ENCODE measurements at places on chromosomes 2 and 18.

- DNase-seq = no peak
Measured at GRCh38 chr2:23269747-23270146, 115.2 kb upstream of the KLHL29 start.

DNA sequence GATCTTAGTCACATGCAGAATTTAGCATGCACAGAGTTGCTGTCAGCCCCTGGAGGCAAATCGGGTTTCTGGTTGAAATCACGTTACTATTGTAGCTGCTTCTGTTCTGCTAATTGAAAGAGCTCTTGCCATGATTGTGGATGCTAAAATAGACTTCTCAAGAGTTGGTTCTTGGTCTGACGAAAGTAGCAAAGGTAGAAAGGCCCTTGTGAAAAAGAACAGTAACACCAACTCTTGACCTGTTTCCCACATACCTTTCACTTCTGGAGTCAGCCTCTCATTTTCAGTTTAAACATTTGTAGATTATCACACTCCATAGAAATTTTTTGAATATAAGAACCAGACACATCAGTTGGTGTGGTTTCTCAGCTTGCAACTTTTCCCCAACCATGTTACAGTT, 110.0 kb upstream of the EPB41L3 start:
- DNase-seq = no peak

DNA sequence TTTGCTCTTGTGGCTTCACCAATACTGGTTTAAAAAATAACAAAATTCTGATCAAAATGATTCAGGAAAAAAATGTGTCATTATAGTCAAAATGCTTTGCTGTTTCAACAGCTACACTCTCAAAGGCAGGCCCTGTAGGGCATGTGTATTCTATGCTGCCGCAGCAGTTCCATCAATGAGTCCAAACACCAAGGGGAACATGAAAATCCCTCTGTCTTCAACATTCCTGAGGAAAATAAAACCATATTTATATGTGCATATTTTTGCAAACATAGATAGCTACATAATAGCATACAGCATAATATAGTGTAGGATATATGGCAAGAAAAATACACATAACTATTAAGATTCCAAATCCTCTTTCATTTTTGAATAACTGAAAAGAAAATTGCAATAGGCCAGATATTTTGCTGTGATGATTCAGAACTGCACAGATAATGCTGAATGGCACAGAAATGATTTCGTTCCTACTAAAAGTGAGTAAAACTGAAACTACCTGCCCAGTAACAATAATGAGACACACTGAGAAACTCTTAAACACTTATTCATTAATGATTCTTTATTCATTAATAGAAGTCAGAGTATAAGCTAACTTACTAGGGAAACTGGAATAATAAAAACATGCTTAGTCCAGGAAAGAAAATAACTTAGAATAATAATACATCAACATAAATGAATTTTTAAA, 343.8 kb downstream of the SUCLG1 start:
- no peak for DNase-seq

GRCh38 chr18:12946549-12947284, 1.1 kb upstream of the SEH1L start:
- peak; percentile 47 for DNase-seq

DNA sequence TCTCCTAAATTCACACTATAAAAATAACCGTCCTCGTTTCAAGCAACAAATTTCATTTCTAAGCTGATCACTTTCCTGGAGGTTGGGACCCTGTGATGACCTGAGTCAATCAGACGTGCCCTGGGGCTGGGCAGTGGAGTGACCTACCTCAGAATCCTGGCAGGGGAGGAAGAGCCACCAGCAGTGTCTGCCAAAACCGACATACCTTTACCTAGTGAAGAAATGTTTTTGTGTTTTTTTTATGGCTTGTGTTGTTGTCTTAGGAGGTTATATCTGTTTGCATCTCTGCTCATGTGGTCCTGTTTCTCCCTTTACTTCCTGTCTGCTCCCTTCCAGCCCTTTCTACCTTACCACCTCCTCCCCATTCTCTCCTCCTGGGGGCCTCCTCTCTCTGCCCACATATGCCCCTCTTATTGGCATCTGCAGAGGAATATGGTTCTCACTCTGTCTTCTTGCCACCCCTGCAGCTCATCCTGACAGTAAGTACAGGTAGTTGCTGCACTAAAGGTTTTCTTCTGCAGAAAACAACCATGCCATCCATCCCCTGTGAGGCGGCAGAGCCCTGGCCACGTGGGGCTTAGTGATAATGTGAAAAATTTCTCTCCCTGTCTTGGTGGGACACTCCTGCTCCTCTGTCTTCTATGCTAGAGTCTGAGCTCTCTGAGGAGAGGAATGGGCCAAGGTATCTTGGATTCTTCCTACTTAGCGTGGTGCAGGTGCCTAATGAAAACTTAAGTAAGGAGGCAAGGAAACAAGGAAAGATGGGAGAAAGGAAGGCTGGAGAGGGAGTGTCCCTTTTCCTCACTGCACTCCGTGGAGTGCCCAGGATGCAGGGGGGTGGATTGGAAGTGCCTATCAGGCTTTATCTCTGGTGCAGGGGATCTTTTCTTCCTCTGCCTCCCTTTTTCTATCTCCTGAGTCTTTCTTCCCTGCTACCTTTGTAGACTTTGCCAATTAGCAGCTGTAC, 15.4 kb downstream of the ACOXL start:
- no peak for DNase-seq

DNA sequence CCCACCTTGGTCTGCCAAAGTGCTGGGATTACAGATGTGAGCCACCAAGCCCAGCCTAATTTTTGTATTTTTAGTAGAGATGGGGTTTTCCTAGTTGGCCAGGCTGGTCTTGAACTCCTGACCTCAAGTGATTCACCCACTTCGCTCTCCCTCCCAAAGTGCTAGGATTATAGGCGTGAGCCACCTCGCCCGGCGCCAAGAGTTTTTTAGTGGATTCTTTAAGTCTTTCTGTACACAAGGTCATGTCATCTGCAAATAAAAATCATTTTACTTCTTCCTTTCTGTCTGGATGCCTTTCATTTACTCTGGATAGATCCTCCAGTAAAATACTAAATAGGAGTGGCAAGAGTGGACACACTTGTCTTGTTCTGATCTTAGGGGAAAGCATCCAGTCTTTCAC, 61.7 kb downstream of the KCMF1 start:
- DNase-seq = no peak

DNA sequence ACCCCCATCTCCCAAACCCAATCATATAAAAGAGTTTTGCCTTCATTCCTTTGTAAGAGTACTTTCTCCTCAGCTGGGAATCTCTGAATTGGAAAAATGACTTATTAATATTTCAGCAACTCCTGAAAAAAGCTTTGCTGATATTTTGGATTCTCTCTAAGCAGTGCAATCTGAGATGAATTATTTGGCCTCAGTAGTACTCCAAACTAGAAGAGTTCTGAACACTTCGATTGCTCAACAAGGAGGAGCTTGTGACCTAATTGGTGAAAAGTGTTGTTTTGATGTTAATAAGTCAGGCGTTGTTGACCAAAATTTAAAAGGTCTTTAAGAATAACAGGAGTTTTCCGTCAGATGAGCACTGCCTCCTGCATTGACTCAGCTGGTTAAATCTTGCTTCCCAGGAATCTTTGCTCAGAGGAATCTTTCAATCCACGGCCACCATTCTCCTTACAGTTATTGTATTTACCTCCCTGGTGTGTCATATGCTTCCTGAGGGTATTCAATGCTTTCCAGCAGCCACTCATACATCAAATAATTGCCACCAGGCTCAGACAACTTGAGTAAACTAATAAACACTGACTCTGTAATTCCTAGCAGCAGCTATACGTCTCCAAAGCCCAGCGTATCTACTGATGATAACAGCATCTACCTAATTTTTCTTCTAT, 24.5 kb upstream of the LIPG start:
- DNase-seq = no peak

DNA sequence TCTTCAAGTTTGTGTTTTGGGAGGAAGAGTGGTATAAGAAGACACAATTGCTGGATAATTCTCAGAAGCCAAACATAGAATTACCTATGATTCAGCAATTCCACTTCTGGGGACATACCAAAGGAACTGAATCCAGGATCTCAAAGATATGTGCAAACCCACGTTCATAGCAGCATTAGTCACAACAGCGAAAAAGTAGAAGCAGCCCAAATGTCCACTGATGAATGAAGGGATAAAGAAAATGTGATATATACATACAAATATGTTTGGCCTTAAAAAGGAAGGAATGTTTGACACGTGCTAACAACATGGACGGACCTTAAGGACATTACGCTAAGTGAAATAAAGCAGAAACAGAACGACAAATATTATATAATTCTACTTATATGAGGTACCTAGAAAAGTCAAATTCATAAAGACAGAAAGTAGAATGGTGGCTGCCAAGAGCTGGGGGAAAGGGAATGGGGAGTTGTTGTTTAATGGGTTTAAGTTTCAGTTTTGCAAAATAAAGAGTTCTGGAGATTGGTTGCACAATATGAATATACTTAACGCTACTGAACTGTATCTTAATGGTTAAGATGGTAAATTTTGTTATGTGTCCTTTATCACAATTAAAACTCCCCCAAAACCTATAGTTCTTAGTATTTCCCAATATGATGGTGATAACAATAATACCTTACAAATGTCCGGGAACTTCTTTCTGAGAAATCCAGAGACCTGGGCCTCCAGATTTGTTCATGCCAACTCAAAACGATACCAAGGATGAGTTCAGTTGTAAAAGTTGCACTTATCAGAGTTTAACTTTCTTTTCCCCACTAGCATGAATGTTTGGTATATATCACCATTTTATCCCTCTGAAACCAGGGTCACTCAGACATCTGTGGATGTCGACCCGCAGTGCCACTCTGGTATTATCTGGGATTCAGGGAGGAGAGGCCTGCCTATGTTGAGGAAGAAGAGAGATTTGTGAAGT, 33.7 kb upstream of the WIPF1 start:
- DNase-seq = peak; percentile 78

GRCh38 chr2:32835148-32835547, 111.6 kb upstream of the LTBP1 start:
- peak; percentile 7 for DNase-seq

GRCh38 chr2:78896536-78896935, 129.0 kb upstream of the REG3G start:
- DNase-seq = no peak

GRCh38 chr2:164009756-164010337, 274.0 kb upstream of the FIGN start:
- no peak for DNase-seq

- DNase-seq = no peak
Measured at GRCh38 chr18:27378431-27379095, 193.5 kb upstream of the CHST9 start.

DNA sequence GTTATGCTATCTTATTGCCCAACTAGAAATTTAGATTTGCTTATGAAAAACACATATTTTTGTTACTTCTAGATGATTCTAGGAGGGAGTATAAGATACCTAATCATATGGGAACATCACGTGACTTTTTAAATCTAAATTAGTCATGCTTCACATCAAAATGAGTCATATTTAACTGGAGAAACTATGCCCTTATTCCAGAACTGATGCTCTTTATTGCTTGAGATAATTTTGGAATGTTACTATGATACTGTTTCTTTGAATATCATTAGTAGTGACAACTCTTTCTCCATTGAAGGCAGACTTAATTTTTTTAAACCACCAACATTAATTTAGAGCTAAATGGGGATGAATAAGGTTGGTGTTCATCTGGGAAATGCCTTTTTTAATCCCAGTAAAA, 19.9 kb upstream of the ELAC1 start:
- no peak for DNase-seq

GRCh38 chr2:187915810-187916209, 361.6 kb upstream of the TFPI start:
- no peak for DNase-seq

GRCh38 chr2:174682578-174683391, 81.5 kb downstream of the CHRNA1 start:
- DNase-seq = peak; percentile 39

- DNase-seq = peak; percentile 60
Measured at GRCh38 chr18:3051718-3052410, 38.9 kb upstream of the LPIN2 start.

- DNase-seq = no peak
Measured at GRCh38 chr2:18440141-18440661, 120.3 kb downstream of the RDH14 start.

DNA sequence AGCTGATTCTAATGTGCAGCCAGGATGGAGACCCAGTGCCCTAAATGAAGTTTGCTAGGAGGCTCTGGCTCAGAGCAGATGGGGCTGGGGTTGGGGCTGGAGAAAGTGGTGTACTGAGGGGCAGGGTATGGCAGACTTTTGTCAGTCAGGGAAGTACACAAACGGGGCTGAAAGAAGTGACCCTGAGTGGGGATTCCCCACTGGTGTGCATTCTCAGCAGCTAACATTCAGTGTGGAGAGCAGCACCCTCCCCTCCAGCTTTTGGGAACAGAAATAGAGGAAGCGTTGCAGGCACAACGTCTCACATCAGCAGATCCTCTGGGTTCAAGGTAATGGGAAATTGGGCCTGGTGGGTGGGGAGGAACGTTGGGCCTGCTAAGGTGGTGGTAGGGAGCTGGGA, 89.1 kb upstream of the GCFC2 start:
- no peak for DNase-seq

- no peak for DNase-seq
Measured at GRCh38 chr2:99789849-99790248, 300.0 kb upstream of the REV1 start.

DNA sequence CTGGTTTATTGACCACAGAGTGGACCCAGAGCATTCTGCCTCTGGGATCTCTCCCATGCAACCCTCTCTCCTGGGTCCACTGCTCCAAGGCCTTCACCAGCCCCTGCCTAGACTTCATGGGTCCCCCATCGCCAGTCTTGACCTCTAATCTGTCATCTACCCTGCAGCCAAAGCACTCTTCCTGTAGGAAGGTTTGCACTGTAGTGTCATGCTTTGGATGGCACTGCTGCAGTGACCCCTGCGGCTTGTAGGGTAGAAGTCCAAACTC, 41.7 kb downstream of the MYO7B start:
- DNase-seq = no peak

GRCh38 chr18:10301831-10302483, 152.5 kb upstream of the APCDD1 start:
- DNase-seq = no peak

GRCh38 chr2:72993147-72993932, 76.0 kb downstream of the EMX1 start:
- DNase-seq = peak; percentile 30

GRCh38 chr2:16215902-16216557, 275.7 kb downstream of the MYCN start:
- no peak for DNase-seq

DNA sequence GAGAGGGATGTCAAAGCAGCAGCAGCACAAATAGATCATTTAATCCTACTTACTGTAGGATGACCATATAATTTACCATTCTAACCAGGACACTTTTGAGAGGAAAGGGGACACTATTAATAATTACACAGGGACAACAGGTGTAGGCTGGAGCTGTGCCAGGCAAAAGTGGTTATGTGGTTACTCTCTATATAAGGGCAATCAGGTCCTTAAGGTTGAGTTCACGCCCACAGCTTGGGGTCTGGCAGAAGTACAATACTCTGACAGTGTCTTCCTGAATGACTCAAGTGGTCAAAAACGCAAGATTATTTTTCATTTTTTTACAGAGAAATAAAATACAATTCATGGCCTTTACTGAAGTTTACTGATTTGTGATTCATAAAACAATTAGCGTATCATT, 2.8 kb downstream of the PREPL start:
- no peak for DNase-seq

All from inflammatory macrophage treated with lipopolysaccharide for 4 hours (primary cell).